ENCODE measurements at places on chromosomes 5 and 9.

DNA sequence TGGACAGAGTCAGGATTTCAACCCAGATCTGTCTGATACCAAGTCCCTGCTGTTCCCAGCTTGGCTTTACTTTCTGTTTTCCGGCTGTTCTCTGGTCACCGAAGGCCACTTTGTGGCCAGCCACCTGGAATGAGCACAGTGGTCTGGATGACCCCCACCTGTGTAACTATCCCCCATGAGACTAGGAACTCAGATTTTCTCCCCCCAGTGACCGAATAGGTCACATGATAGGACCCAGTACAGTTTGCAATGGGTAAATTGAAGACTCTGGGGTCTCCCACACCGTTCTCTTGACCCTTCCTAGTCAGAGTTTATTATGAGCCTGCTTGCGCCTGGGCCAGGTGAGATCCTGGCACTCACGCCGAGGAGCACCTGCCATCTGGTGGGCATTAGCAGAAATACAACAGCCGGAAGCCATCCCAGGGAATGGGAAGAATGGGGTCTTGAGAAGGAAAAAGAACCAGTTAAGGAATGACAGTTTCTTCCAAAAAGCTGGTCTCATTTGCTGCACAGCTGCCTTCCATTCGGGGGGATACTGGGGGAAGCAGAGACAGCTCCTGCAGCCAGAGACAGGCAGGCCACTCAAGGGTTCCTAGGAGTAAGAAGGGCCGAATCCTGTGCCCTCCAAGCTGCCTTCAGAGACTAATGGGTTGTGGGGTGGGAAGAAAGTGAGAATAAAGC is 7.1 kb downstream of the PHYHD1 start:
- peak; percentile 42 for DNase-seq

- no peak for DNase-seq
These were observed 67.1 kb downstream of the DAB2IP start for GRCh38 chr9:121718501-121718900.

GRCh38 chr5:142537938-142538337 is 148.0 kb downstream of the FGF1 start:
- DNase-seq = no peak

- no peak for DNase-seq
These were observed 27.4 kb downstream of the ABO start for GRCh38 chr9:133247632-133248031.

DNA sequence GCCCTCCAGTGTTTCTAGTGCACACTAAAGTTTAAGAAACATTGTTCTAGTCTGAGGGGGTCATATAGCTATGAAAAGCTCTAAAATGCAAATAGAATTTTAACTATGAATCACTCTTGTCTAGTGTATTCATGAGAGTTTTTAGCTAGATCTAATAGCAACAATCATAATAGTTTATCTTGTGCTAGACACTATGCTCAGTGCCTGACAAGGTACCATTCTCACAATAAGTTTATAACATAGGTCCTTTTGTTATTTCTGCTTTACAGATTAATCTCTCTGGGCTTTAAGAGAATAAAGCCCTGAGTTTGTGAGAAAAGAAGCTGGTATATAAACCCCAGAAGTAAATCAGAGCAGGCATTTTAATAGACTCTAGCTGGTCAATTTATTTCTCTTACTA is 2120.7 kb downstream of the MAT2B start:
- DNase-seq = no peak

GRCh38 chr5:23506329-23507236 is 826 bp upstream of the PRDM9 start:
- peak; percentile 1 for DNase-seq

DNA sequence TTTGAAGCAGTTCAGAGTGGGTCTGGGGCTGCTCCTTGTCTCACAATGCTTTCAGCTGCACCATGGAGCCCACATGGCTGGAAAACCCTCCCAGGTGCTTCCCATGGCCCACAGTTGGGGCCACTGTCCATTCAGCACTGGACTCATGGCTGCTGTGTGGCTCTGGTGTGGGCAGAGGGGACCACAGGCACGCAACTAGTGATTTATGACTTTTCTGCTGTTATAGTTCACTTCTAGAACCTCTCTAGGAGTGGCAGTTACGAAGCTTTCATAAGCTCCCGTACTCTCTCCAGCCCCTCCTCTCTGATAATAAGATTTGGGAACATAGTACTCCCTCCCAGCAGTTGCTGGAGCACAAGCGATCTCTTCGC is 29.0 kb downstream of the GLRA1 start:
- DNase-seq = no peak

DNA sequence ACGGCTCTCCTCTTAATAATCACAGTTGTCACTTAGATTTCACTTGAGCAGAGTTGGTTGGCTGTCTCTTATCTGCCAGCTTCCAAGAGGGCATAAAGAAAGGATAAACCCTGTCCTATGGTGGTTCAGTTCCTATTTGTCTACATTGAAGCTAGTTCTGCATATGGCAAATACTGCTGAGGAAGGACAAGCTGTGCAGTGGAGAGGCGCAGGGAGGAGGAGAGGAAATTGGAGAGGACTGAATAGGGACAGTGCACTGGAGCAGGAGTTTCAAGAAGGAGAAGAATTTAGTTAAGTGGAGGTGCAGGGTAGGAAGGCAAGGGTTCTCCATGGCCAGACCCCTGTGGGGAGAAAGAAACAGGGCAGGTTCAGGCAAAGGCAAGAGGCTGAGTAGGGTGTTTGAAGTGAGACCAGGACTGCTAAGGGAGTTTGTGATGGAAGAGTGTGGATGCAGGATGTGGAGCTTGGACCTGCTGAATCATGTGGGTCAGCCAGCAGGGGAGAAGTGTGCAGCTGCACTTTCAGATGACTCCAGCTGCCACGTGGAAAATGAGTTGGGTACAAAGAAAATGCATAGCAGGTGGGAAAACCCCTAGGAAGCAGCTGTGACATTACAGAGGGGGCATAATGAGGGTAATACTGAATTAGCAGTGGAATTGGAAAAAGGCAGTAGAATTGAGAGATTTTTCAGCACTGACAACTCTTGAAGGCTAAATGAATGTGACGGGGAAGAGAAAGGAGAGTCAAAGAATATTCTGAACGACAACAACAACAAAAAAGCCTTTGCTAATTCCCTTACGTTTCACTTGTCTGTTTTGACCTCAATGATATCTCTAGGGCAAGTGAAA is 66.8 kb downstream of the MAMDC2 start:
- DNase-seq = peak; percentile 8

- DNase-seq = no peak
These were observed 92.1 kb downstream of the NR3C1 start for GRCh38 chr5:143311428-143311827.

GRCh38 chr5:116824751-116825438 is 250.3 kb upstream of the SEMA6A start:
- DNase-seq = no peak

DNA sequence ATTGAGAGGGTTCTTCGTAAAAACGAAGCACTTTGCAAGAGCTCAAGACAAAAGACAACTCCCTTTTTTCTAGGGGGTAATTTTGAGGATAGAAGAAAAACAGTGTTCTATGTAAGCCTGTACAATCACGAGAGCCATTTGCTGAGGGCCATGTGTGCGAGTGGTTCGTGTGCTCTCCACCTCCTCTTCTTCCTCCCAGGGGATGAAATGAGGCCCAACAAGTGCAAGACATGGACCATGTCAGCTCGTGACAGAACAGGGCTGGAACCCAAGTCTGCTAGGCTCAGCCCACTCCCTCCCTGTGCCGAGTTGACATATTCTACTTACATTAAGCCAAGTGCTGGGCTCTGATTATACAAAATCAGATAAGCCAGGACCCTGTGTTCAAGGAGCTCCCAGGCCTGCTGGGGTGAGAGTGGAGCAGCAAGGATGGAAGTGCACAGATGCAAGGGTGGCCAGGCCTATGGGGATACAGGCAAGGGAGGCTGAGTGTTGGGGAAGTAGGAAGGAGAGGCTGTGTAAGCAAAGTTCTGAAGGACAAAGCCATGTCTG is 97.9 kb upstream of the MSX2 start:
- no peak for DNase-seq

GRCh38 chr5:82982846-82983245 is 94.3 kb downstream of the TMEM167A start:
- no peak for DNase-seq

DNA sequence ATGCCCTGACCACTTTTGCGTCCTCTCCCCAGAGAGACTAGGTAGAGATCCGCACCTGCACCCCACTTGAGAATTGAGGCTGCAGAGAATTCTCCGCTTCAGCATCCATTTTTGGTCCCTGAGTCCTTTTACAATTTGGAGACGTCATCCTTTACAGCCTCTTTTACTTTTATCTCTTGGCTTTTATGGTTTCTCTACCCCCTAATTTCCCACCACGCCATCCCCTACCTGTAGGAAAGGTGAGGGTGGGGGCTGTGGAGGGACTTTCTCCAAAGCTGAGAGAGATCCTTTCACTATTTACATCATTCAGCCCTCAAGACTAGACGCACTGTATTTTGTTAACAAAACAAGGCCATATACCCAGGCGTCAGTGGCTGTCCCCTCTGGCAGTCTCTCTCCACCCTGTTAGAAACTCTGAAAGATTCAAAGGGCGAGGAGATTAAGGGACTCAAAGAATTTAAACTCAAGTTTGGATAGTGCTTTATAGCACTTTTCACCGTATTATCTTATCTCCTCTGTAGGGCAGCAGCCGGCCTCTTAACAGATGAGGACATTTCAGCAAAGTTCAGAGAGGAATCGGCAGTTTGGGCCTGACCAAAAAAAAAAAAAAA is 1.7 kb downstream of the MSX2 start:
- DNase-seq = no peak

GRCh38 chr5:111337133-111337532 is 112.9 kb downstream of the CAMK4 start:
- DNase-seq = no peak

DNA sequence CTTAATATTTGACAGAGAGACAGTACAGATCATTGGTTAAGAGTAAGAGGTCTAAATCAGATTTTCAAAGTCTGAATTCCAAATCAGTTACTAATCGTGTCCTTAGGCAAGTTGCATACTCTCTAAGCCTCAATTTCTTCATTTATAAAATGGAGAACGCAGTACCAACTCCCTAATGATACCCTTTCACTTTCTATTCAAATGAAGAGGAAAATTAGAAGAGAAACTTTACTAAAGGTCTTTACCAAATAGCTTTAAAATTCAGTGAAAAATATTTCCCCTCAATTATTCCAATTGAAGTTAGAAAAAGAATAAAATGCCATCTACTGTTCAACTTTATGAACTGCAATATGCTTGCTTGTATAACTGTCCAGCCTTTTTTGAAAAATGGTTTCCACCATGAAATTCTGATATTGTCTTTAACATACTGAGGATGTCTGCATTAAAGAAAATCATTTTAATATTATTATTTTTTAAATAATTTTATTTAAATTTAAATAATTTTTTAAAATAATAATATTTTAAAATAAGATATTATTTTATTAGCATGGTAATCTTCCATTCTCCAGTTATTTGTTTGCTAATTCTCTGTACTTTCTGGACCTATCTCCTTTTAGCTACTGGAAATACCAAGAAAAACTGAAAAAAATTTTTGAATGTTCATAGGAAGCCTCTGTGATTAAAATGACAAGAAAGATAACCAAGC is 36.0 kb downstream of the POC5 start:
- DNase-seq = no peak

GRCh38 chr9:86721843-86722705 is 225.2 kb downstream of the GAS1 start:
- DNase-seq = no peak

DNA sequence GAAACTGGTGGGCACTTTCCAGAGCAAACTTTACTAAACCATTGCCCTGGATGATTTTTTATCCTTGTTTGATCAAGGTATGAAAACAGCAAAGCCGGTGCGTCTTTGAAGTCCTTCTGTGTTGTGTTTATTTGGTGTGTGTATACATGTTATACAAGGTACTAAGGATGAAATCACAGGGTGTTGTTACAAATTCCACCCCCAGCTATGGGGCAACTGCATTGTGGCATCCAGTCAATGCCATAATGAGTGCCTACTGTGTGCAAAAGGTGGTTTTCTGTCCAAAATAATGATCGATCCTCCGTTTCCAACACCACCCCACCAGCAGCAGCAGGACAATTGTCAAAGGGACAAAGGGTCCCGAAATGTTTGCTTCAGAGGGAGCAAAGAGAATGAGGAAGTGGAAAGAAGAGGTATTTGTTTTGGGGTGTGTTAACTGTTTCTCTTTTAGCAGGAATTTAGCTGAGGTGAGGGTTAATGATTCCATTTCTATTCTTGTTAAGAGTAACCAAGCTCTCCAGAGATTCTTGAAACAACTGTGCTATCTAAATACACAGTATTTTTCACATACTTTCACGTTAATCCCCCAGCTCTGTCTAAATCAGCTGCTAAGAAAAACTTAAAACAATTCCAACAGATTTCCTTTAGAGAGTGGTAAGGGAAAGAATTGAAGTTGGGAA is 568.7 kb upstream of the KLF4 start:
- no peak for DNase-seq

GRCh38 chr5:39059064-39059463 is 15.1 kb downstream of the RICTOR start:
- no peak for DNase-seq

DNA sequence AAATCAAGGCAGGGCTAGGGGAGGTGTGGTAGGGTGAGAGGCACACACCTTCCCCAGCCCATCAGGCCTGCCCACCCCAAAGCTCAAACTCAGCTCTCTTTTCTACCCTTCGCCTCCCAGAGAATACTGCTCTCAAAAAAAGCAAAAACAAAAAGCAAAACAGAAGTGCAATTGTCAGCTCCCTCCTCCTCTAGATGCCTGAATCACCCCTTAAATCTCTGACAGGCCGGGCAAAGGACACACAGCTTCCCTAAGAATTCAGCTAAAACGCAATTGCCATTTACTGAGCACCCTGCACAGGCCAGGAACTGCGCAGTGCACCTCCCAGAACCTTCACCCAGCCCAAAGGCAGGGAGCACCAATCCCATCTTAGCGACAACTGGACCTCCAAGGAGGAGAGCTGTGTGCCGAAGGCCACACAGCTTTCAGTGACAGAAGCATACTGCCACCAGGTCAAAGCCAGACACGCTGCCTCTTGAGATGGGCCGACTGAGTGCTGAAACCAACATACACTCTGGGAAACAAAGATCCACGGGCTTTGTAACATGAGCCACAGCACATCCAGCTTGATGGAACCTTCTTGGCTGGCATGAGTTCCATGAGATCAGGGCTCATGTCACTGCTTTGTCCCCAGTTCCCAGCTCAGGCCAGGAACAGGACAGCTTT is 53.4 kb upstream of the STXBP1 start:
- no peak for DNase-seq

- DNase-seq = no peak
These were observed 171.8 kb downstream of the AGTPBP1 start for GRCh38 chr9:85569988-85570387.

- no peak for DNase-seq
These were observed 20.7 kb upstream of the SLC25A48 start for GRCh38 chr5:135813758-135814157.

All from CD4-positive, alpha-beta T cell (primary cell).